ENCODE measurements at places on chromosomes 6 and 20. TPM values are rescaled to one million over a fixed set of nuclear protein-coding genes. Genes with fewer than 3 reads are reported as not detected.

Gene FOXO3
- 20.2 TPM for total RNA-seq

DNA sequence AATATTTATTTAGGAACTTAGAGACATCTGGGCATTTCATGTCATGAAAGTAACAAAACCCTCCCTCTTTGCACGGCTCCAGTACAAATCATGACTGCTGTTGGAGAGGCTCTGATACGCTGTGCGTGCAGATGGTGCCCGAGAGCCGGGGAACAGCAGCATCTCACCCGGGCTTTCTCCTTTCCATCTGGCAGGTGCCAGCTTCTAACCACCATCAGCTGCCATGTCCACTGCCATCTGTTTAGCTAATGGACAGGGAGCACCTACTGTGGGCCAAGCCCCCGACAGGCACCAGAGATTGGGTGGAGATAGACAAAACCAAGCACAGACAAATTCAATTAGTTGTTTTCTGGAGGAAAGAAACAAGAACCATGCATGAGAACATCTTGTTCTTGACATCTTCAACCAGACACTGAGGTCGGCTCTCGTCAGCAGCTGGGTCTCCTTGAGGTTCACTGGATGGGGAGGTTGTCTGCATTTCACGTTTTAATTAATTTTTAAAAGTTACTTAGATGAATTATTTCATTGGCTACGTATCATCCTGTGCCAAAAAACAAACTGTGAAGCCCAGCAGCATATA, 323.7 kb downstream of the THBS2 start:
- no peak for DNase-seq

GRCh38 chr6:117729613-117730012, 54.3 kb downstream of the NUS1 start:
- no peak for DNase-seq

- no peak for DNase-seq
Observed at GRCh38 chr6:116426551-116426950, 34.6 kb upstream of the CALHM6 start.

Gene GJA1
- total RNA-seq = 775 TPM

Gene PEX7
- 6.4 TPM for total RNA-seq

DNA sequence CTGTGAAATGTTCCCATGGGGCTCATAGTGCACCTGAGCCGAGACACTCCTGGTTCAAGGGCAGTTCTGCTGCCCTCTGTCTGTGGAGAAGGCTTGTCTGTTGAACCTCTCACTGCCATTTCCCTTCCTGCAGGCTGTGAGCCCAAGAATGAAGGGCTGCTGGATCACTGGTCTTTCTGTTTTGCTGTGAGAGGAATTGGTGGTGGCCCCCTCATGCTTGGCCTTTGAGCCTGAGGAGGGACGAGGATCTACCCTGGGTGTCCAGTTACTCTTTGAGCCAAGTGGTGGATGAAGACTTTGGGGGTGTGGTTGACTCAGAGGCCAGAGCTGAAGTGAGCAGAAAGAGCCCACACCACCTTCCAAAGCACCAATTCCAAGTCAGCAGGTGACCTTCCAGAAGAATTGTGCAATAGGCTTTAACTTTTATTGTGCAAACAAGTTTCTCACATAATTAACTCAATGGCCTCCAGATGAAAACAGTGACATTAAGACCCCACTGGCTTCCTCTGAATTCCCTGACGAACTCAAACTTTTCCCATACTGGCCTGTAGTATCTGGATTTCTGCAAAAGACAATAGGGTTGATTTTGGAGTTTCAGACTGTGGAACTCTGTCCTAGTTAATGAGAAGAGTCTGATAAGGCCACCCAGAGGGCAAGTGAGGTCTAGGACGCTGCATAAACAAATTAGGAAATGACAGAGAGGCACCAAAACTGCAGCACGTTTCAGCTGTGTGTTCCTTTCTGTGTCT, 101.5 kb downstream of the PHACTR3 start:
- DNase-seq = no peak

DNA sequence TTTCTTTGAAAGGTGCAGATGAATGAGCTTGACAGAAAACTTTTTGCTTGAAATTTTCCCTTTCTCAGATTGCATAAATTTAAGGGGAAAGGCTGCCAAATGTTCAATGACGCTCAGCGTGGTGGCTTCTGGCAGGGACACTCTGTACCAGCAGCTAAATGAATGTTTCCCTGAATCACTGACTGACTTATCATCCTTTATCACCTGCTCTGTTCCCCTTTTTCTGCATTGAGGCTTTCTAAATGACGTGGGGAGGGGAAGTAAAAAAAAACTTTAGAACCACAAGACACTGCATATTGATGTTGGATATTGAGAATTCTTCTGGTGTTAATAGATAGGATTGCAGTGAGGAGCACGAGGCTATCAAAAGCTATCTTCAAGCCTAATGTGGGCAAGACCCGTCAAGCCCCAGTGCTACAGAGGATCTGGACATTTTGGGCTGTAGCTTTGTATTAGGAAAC, 46.9 kb upstream of the ENPP5 start:
- no peak for DNase-seq

DNA sequence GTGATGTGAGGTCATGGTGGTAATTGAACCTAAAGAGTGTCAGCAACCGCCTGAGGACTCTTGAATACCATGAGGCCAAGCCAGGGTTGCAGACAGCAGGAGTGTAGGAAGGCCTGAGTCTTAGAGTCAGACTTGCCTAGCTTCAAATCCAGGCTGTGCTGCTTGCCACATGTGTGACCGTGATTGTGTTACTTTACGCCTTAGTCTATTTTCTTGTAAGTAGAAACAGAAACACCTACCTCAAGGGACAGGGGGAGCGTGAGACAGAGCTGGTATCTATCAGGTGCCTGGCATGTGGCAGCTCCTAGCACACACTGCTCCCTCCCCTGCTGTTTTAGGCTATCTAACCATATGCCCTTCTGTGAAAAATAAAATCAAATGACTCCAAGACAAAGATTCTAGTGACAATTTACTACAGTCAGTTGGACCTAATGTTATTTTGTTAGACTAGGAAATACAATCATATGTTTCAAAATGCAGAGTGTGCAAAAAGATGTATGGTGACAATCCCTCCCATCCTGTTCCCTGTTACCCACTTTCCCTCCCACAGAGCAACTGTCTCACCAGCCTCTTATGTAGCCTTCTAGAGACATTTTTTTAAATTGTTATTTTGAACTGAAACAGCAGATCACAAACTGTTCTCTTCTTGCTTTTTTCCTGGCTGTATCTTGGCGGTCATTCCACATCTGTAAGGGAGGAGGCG, 21.7 kb downstream of the TAF8 start:
- no peak for DNase-seq

DNA sequence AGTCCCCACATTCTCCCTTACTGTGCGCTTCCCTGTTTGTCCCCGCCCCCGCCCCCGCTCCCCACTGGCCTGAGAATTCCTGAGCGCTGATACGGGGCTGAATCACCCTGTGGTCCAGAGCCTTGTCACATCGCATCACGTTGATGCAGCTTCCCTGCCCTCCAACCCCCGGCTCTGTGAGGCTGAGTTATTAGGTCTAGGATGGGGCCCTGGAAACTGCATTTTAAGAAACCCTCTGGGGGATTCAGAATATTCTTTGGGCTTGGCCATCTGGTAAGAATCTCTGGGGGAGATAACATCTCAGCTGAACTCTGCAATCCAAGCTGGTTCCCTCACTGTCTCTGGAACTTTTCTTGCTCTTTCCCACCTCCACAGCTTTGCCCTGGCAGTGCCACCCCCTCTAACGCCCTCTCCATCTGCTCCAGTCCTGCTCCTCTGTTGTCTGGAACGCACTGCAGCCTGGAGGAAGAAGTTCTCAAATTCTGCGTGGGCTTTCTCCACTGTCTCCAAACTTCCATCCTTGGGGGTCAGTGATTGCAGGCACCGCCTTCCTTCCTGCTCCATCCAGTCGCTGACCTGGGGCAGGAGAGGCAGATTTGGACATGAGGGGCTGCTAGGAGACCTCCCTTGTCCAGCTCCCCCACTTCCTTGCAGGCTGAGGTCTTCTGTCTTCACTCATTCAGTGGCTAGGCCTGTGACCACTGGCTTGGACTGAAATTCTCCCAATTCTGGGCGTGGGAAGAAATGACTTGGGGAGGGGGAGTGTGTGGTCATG, 42.6 kb downstream of the KIAA1755 start:
- DNase-seq = peak; percentile 25

Gene PRL
- not detected for total RNA-seq

DNA sequence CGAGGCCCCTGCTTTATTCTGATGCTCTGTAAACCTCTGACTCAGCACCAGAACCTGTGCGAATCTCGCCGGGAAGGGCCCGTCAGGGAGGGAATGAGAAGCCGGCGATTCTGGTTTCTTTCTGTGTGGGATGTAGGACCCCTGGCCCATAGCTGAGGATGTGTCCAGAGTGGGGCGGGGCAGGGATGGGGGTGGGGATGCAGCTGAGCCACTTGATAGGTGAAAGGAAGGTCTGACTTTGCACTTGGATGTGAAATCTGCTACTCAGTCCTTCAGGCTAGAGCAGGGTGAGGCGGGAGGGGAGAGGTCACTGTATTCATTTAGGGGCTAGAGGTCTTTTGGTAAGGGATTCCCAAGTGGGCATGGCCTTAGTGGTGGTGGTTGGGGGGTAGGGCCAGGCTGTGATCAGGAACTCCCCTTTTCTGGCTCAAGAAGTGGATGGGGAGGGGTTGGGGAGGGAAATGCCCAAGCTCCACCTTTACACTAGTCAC, 2.3 kb downstream of the TOX2 start:
- no peak for DNase-seq

GRCh38 chr6:5143634-5144311, 58.6 kb downstream of the PPP1R3G start:
- peak; percentile 92 for DNase-seq

Gene TBP
- total RNA-seq = 20.9 TPM

Gene COL12A1
- total RNA-seq = 4.7 TPM

GRCh38 chr6:154933181-154933827, 61.8 kb upstream of the TIAM2 start:
- no peak for DNase-seq

DNA sequence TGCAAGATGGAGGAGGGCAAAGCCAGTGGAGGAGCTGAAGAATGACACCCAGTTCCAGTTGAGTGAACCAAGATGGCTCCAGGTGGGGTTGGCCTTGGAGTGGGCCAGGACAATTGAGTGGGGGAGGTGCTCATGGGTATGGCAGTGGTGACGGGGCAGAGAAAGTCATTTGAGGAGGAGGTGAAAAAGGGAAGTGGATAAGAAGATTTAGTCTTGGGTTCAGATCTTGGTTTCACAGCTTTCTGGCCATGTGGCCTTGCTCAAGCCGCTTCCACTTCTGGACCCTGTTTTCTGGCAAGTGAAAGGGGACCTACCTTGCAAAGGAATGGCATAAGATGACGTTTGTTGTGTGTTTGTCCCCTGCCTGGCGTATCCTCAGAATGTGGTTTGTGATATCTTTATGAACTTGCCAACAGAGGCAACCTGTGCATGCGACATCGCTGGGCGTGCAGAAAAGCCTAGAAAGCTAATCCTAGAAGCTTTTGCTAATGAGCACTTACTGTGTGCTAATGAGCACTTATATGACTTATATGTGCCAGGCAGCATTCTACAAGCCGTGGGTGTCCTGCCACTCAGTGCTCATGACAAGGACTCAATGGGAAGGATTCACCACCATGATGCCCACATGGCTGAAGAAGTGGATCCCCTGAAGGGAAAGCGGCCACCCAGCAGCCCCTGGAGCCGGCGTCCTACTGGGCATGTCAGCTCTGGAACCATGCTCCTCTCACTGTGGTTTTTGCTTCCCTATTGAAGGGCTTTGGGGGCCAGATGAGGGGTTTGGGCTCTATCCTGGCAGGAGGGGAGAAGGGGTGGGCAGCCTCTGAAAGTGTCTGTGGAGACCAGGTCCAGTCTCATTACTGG, 23.6 kb upstream of the STX16 start:
- no peak for DNase-seq

DNA sequence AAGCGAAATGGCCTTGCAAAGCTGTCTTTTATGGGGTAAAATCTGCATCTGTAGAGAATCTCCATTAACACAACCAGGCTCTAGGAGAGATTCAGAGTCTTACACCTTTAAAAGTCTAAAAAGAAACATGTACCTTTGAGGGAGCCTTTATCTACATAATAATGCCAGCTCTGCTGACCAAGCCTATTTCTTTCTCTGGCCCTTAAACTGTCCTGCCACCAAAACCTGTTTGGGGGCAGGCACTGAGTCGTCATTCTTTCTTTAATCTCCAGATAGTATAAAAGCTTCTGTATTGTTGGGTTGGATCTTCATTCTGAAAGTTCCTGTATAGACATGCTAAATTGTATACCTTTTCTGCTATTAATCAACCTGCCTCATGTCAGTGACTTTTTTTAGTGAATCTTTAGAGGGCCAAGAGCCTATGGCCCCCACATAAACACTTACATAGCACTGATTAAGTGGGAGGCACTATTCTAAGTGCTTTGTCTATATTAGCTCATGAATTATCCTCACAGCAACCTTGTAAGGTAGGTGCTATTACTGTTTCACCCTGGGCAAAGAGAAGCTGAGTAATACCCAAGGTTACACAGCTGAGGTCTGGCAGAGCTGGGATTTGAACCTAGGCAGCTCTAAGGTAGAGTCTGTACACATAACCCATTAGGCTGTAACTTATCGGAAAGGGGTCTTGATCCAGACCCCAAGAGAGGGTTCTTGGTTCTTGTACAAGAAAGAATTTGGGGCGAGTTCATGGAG, 232.3 kb upstream of the DTNBP1 start:
- DNase-seq = no peak

DNA sequence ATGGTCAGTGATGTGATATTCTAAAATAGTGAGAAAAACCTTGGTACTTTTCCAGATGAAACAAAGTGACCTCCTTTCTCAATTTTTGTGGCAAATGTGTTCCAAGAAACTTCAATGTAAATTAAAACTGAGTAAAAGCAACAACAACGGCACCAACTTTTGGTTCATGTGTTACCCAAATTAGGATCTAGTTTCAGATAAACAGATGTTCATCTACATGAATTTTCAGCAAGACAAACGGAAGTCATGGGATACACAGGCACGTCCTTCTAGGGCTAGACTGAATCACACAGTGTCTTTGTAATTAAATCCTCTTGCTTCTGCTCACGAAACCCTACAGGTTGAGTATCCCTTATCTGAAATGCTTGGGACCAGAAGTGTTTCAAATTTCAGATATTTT, 915.2 kb downstream of the TFAP2A start:
- no peak for DNase-seq

Gene ZNF341
- 6.4 TPM for total RNA-seq

GRCh38 chr6:160042014-160042773, 73.3 kb downstream of the IGF2R start:
- no peak for DNase-seq

Gene OR11A1
- total RNA-seq = not detected

GRCh38 chr6:160051390-160051789, 70.2 kb upstream of the SLC22A1 start:
- DNase-seq = no peak

DNA sequence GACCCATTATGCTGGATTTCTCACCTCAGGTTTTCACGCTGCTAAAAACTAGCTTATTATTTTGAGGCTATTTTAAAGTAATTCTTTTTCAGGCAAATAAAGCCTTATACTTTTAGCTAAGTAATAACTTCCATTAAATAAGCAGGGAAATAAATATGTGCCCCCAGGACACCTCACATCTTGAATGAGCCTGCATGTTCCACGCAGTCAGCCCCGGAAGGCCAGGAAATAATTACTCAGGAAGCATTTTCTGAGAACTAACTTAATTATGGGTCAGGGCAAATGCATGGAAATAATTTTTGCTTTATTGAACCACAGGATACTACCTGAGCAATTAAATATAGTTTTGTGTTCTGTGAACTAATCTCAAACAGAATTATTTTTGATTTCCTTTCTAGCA, 41.1 kb downstream of the STX7 start:
- no peak for DNase-seq
